EH (cell line): ENCODE measurements at places on chromosomes 5 and 9.

DNA sequence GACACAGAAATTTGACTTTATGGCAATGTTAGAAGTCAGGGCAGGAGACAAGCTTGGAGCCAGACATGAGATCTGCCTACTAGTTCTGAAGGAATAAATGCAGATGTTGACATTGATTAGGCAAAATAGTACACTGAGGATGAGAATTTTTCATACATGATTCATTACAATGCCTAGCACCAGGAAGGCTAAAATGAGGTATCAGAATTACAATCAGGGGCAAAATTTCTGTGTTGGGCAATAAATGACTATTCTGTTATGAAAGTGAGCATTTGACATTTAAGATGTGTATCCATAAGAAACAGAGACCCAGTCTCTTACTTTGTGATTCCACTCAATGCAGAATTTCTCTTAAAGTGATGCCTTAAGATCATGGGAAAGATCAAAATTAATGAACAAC, 92.4 kb upstream of the CDH10 start:
- no peak for DNase-seq

DNA sequence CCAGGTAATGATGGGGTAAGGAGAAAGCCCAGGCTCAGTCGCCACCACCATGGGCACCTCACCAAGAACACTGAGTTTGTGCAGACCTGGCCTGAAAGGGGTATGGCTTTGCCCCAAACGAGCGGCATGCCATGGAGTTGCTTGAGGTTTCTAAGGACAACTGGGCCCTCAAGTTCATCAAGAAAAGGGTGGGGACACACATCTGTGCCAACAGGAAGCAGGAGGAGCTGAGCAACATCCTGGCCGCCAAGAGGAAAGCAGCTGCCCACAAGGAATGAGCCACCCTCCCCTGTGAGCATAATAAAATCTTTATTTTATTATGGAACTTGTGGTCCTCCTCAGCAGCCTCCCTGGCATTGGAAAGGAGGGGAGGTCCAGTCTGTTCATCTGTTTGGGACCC, 23.8 kb downstream of the CD14 start:
- no peak for DNase-seq

- DNase-seq = no peak
Observed at GRCh38 chr5:61758711-61759110, 426.7 kb downstream of the ZSWIM6 start.

- DNase-seq = no peak
Observed at GRCh38 chr5:54517174-54517511, 416 bp upstream of the SNX18 start.

DNA sequence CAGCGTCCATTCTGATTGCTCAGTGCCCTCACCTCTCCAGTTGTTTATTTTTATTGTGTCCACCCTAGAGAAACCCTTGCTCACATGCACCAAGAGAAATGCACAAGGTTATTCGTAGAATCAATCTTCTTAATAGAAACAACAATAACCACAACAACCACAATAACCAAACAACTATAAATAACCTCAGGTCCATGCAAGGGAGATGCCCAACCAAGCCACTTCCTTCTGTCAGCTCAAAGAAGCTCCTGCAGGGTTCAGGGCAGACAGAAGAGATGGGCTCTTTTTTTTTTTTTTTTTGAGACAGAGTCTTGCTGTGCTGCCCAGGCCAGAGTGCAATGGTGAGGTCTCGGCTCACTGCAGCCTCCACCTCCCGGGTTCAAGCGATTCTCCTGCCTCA, 14.9 kb upstream of the TCOF1 start:
- no peak for DNase-seq

GRCh38 chr5:78376315-78376714, 15.9 kb downstream of the SCAMP1 start:
- DNase-seq = no peak

- peak; percentile 79 for DNase-seq
Observed at GRCh38 chr5:58455066-58455465, 4.8 kb downstream of the PLK2 start.

- no peak for DNase-seq
Observed at GRCh38 chr5:131899686-131900085, 45.8 kb downstream of the MEIKIN start.

GRCh38 chr5:33755231-33755630, 136.6 kb downstream of the ADAMTS12 start:
- DNase-seq = peak; percentile 57

- no peak for DNase-seq
Observed at GRCh38 chr5:124574521-124575436, 171.7 kb downstream of the ZNF608 start.

- no peak for DNase-seq
Observed at GRCh38 chr5:96871686-96872085, 4.6 kb upstream of the ERAP2 start.

DNA sequence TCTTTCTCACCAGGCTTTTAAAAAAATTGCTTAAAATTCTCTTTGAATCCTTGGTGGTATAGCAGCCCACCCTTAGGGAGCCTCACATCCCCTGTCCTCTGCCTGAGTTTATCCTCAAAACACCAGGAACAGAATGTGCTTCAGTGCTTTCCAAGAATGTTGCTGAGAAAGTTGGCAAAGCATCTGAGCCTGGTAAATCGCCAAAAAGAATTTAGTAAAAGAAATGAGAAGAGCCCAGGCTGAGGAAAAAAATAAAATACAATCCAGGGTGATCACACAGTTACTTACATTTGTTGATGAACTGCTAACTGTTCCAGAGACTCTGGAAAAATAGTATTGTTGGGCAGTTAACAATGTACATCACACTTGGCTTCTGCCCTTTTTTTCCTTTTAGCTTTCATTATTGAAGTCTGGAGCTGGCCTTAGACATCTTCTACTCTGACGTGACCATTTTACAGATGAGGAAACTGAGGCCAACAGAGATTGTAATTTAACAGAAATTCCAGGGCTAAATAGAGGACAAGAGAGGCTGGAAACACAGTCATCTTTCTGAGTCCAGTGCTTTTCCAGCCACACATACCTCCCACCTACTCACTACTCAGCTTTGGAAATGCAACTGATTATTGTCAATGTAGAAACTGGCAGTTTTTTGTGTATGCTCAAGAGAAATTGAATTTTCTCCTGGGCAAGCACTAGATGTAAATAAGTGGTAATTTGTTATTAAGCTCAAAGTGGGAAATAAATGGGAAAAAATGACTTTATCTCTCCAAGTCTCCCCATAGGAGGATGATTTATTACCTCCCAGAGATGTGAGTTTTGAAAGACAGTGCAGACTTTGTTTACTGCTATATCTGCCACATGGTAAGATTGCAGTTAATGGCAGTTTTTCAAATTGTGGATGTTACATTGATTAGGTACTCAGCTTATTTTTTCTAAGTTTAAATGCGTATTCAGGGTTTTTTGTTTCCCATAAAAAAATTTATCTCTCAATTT, 86.7 kb upstream of the ALDH1A1 start:
- DNase-seq = peak; percentile 69

GRCh38 chr9:36207016-36207415, 16.3 kb downstream of the CLTA start:
- DNase-seq = peak; percentile 70

- DNase-seq = no peak
Observed at GRCh38 chr5:83277953-83278352, 193.6 kb upstream of the VCAN start.

DNA sequence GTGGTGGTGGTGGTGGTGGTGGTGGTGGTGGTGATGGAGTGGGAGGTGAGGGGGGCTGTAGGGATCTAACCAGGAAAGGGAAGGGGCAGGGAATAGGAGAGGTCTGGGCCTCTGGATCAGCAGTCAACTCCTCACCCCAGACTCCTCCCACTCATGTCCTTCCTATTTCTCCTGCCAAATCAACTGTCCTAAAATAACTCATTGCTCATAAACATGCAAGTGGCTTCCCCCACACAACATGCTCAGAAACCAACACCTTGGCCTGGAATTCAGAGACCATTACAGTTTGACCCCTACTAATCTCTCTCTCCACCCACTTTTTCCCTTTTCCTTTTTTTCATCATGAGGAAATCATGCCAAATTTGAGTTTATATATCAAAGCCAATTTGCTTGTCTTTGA, 8.4 kb upstream of the FSD1L start:
- peak; percentile 43 for DNase-seq

DNA sequence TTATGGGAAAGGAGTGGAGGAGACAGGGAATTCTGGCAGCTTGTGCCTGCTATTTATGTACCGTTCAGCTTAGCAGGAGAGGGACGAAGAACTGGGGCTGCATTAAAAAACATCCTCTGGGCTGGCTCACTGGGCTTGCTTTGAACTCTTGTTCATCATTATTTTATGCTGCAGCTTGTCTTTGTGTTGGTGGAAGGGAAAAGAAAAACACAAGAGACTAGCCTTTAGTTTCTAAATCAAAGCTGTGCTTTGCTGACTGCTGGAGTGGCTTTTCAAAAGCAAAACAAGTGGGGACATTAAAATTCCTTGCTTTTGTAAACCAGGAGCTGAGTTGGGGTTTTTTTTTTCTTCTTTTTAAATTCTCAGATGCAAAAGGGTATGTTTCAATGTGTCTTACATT, 5.9 kb upstream of the RGMB start:
- no peak for DNase-seq

- DNase-seq = no peak
Observed at GRCh38 chr9:137265496-137266161, 10.5 kb downstream of the NELFB start.

DNA sequence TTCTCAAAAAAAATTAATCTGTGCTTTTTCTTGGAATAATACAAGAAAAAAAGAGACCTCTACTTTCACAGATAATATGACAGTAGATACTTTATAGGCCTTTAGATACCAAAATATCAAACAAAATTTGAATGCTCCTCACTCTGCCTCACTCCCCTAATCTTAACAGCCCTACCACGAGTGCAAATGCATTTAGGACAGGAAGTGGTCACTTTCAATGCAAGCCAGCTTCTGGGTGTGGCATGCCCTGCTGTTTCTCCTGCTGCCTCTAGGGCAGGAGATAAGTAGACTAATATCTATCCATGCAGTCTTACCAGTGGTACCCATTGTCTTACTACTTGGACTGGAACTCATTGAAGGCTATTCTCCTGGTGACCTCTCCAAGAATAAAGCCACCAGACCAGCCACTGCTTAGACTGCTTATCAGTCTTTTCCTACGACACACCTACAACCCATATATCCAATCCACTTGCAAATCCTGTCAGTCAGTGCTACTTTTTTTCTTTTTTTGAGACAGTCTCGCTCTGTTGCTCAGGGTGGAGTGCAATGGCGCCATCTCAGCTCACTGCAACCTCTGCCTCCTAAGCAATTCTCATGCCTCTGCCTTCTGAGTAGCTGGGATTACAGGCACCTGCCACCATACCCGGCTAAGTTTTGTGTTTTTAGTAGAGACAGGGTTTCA, 23.0 kb downstream of the FRRS1L start:
- peak; percentile 53 for DNase-seq

DNA sequence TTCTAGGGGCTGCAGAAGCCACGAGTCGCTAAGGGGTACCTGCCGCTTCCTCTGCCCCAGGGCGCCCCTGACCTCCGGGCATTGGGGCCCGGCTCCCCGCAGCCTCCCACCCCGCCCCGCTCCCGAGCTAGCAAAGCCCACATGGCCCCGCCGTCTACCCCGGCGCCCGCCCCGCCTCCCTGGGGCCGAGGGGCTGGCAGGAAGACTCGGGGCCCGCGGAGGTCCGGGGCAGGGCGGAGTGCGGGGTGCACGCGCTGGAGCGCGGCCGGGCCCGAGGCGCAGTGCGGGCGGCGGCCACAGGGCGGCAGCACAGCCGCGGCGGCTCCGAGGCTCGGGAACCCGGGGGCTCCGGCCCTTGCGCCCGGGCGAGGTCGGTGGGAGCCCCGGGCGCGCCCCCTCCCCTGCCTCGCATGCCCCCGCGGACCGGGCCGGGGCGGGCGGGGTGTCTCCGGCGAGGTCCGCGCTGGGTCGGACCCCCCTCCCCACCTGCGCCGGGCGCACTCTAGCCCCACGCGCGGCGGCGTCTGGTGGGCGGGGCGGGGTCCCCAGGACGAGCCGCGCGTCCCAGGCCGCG, 6.7 kb downstream of the NRARP start:
- DNase-seq = peak; percentile 30

DNA sequence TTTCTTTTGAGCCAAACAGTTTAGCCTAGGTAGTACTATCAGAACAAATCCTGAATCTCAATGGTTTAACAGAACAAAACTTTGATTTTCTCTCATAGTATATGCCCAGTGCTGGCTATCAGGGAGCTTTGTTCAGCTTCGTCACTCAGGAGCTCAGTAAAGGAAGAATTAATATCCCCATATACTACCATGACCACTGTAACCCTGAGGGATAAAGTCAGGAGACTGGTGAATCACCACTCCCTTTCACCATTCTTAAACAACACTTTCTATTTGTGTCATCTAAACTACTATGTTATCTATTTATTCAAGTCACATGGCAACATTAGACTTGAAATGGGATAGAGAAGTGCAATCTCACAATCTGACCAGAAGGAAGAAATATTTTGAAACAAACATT, 522.6 kb upstream of the COX7C start:
- no peak for DNase-seq

- DNase-seq = no peak
Observed at GRCh38 chr5:112929336-112930081, 7.5 kb upstream of the REEP5 start.

DNA sequence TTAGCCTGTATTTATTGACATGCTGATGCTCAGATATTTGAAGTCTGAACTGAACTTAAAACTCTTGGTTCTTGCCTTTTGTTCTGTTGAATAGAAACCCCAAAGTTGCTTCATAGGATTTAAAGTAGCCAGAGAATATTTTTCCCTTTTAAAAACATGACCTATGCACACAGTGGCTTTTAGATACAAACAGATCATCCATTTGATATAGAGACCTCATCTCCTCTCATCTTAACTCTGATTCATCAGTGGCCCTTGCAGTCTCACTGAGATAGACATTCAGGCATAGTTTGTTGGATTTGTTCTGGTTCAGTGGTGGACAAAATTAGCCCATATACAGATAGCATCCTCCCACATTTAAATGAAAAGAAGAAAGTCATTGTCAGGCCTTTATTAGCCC, 43.5 kb upstream of the PJA2 start:
- DNase-seq = no peak

DNA sequence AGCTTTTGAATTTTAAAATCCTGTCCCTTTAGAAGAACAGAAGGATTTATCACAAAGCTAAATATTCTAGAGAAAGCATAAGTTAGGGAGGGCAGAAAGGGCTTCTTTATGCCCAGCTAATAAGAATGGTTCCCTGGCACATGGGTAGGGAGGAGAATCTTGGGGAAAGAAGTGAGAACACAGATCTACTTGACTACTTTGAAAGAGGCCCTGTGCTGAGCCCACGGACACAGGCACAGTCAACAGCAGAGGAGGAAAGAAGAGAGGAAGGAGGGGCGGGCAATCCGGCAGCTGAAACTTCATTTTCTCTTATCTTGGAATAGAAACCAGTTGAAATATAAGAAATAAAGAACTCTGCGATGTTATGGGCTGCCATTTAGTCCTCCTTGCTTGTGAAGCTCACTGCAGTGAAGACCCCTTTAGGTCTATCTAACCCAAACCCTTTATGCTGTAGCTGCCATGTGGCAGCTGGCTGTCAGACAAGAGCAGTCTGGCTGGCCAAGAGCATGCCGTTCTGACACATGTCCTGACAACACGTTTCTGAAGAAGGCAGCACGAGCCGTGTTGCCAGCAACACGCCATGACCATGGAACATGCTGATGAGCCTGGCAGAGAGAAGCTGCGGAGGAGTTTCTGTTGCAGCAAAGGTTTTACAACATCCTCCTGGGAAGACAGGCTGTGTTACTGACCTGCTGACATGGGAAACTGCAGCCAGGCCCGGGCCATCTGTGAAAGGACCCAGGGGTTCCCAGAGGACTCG, 34.2 kb downstream of the ABLIM3 start:
- no peak for DNase-seq
